ENCODE measurements at places on chromosomes 12 and 14.
A peak's percentile ranks its signal among the peaks of the same experiment; 100 is the strongest.

- no peak for DNase-seq
Measured at GRCh38 chr12:79916826-79917225, 18.1 kb downstream of the PPP1R12A start.

DNA sequence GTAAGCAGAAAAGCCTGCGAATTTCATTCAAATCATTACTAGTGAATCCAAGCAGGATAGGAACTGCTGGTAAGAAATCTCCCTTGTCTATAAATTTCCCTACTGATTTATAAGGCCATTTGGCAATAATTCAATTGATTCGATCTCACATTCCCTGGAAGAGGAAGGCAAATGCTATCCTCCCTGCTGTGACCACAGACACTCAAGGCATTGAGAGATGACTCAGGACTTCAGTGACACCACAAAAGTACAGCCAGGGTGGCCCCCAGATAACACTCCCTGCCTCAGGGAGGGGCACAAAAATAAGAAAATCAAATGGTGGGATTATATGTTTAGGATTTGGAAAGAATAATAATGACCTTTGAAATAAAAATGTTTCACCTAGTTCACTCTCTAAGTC lies 162.7 kb downstream of the GRIP1 start:
- DNase-seq, result no peak

DNA sequence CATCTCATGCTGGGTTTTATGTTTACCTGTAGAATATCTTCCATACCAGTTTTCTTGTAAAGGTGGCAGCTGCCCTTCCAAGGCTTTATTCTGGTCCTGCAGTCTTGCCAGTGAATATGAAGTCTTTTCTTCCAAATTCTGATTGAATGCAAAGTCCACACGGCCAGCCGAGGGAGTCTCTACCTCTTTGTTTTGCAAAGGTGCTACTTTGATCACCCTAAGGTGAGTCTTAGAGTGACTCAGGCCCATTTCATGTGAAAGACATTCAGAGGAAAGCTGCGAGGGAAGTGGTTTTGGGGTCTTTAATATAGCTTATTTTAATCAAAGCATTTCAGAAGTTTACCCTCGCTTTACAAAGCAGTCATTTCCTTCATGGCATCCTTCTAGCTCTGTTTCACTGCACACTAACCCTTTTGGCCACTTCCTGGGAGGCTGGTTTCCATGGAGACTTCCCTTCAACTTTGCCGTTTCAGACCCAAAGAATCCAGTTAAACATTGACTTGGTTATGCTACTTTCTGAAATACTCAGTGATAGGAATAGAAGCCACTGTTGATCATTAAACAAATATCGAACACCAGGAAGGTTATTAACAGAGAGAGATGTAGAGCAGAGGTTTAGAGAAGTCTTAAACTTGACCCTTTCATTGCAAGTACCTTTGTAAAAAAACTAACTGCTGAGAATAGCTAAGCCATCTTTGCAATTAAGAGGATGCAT lies at the start of gene CCDC198:
CCDC198 (minus strand) TSS at position 391 of the 715 bp plus-strand sequence; CDS start at position 249, 142 bp downstream.
- no peak for DNase-seq

DNA sequence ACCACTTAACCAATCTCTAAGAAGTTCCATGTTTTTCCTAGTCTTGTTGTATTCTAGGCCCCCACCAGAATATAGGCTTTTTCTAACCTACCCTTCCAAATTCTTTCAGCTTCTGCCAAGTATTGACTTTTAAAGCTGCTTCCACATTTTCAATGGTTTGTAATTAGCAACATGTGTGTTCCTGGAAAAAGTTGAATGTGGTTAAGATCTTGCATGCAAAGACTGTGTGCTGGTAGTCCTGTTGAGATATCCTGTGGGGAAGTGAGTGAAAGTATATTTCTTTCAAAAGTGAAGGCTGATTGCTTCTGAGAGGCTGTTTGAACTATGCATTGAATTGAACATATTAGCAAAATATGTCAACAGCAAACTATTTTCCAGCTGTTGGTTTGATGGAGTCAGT lies 646 bp upstream of the OR6C4 start:
- no peak for DNase-seq

DNA sequence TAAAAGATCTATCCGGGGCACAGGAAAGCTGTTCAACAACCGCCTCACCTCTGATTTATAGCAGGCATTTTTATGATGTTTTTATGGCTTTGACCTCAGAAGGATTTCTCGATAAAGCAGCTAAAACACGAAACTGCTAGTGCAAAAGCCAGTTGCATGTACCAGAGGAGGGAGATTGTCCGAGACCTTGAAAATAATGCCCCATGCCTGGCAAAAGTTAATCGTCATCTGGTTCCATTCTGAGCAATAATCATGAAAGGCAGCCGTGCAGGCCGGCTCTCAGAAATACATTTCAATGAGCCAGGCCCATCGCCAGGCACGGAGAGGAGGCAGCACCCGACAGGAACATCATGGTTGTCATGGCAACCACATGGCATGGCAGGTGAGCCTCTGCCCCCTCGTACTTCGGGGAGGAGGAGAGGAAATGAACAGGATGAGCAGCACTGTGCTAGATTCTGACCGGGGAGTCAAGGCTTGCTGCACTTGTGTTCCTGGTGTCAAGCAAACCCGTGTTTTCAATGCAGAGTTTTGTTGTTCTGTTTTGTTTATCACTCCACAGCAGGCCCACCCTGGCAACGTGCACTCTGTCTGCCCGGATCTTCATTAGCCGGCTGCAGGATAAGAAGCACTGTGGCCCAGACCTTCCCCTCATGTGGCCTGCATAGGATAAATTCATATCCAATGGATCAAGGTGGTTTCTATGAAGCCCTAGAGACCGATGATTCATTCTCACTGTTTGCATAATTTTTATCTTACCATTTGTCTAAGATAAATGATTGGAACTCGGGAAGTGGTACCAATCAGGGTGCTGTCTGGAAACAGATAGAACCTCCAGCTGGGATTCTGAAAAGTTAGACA lies 160.2 kb downstream of the RIMBP2 start:
- peak; percentile 84 for DNase-seq

DNA sequence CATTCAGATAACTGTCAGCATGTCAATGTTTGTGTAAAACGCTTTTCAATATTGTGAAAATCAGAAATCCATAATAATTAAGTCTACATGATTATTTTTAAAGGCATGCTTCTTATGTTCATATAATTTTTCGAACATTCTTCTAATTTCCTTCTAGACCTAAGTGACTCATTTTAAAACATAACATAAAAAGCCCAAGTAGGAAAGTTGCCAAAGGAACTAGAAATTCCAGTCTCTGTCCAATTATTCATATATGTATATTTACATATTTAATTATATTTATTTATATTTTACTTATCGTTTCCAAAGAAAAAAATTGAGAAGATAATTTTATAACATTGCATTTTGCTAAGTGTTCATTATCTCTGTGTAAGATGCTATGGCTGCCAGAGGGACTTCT lies 110.4 kb downstream of the TMTC1 start:
- no peak for DNase-seq

GRCh38 chr12:55708695-55709233 lies 1.1 kb upstream of the ITGA7 start:
- DNase-seq, result no peak

- DNase-seq, result no peak
Measured at GRCh38 chr12:38954238-38954873, 49.0 kb upstream of the CPNE8 start.

DNA sequence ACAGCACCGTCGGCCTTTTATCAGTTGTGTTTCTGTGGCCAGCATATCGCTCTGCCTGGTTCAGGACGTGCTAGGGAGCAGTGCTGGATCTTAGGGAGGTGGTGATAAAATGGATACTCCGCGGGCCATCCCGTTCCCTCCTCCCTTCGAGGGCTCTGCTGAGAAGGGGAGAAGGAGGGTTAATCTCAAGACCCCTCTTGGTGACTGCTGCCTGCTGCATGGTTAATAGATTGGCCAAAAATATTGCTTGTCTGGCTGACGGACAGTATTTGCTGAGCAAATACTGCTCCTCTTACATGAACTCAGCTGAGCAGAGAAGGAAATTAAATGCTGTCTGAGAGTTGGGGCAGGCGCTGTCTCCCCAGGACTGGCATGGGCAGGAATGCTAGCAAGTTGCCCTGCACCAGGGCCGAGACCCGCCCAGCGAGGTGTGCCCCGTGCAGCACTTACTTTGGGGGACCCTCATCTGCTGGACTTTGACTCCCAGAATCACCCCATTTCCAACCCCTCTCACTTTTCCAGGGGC lies 1.2 kb downstream of the FBRSL1 start:
- no peak for DNase-seq

GRCh38 chr14:95685978-95686922 lies at the start of gene TCL1B:
Gene TCL1B (plus strand): TSS chr14:95686426. CDS start chr14:95686468, 42 bp downstream.
- no peak for DNase-seq

DNA sequence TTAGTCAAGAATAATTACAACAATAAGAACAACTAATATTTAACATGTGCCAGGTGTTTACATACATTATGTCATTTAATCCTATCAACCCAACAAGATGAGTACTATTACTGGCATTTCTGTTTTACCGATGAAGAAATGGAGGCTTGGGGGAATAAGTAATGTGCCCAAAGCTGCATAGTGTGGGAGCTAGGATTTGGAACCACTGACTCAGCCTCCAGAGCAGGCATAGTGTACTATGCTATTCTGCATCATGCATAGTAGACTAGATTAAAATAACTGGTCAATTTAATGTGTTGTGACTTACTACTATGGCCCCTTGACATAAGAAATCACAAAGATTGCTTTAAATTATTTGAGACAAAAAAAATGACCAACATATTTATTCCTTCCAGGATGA lies 9.5 kb downstream of the GPR19 start:
- DNase-seq, result no peak

GRCh38 chr12:51517800-51518199 lies 73.2 kb upstream of the SCN8A start:
- DNase-seq, result no peak
